ENCODE measurements at places on chromosomes 13 and 19.

- no peak for DNase-seq
Observed at GRCh38 chr19:35136977-35137702, 1.5 kb upstream of the FXYD1 start.

DNA sequence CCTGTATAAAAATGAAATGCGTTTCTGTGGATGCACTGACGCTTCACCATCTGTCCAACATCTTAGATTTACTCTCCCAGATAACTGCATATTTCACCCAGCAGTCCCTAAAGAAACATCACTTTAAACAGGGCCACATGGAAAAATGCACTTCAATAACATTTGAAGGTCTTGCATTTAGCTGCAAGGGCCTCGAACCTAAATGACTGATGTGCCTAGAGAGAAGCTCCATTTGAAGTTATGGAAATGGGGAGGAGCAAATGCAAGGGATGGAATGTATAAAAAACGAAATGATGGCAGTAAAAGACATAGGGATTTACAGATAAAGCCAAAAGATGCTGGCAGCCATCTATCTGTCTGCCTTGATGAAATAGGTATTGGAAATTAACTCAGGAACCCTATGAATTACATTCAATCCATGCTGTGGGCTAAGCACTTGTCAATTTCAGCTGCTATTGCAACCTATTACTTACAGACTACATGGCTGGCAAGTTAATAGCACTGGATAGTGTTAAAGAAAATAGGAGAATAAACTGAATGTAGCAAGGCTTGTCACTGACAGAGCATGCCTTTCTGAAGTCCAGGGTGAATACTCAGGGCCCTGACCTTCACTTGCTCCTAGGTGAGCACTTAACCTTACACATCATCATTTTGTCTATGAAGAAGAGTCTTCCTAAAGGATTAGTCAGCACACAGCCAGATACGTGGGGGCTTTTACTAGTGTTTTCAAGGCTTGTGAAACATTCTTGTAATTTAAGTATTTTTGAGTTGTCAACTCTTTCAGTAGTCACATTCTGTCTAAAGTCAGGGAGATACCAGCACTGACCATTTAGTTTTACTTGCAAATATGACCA is 963.4 kb downstream of the PCDH17 start:
- DNase-seq, result no peak

GRCh38 chr13:96862999-96863398 is 131.3 kb downstream of the OXGR1 start:
- DNase-seq, result no peak

GRCh38 chr13:35557475-35557874 is 81.0 kb upstream of the MAB21L1 start:
- no peak for DNase-seq

DNA sequence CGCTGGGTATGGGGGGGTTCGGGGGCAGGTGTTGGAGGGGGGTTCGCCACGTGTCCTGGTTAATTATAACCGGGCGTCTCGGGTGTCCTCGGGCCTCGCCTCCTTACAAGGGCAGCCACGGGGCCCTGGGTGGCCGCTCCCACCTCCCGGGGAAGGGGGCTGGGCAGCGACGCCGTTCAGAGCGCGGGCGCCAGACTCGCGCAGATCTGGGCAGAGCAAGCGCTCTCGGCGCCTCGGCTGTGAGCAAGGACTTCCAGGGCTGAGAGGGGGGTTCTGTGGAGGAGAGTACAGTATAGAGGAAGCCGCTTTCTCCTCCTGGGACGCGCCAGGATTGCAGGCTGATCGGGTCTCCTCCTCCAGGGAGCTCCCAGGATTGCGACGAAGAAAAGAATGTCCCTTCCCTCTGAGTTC is 1.0 kb upstream of the CKM start:
- DNase-seq, result no peak

GRCh38 chr13:75657111-75657510 is 21.0 kb downstream of the LMO7 start:
- no peak for DNase-seq

DNA sequence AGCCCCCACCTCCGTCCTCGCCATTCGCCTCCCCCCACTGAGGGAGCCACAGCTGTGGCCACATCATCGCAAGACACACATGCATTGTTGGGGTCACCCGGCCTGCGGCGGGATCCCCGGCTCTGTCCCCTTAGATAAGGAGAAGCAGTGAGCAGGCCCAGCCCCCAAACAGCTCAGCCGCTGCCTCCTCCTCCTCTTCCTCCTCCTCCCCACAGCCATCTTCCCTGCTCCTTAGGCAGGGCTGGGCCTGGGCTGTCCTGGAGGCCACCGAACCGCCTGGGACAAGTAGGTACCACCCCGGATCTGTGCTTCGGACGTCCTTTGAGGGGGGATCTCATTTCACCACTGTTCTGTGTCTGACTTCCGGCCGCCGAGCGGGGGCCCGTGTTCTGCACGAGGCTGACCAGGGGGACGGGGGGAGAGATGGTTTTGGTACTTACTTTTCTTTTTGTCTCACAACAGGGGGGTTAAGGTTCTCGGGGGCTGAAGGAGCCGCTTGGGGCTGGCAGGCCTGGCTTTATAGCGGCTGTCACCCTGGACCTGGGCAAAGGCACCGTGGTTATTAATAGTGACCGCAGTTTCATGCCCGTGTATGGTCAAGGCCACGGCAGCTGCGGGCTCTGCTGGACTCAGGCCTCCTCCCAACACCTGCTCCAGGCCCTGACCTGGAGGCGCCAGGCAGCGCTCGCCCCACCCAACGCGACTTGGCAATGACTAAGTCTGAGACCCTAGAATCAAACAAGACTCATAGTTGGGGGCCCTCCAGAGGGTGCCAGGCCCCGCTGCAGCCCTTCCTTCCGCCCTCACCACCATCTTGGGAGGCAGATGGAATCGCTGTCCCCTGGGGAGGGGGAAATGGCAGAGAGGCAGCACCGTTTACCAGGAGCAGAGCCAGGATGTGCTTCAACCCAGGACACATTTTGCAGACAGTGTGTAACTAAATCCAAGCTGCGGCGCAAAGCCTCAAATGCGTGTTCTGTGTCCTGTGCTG is 18.3 kb downstream of the NMRK2 start:
- no peak for DNase-seq

DNA sequence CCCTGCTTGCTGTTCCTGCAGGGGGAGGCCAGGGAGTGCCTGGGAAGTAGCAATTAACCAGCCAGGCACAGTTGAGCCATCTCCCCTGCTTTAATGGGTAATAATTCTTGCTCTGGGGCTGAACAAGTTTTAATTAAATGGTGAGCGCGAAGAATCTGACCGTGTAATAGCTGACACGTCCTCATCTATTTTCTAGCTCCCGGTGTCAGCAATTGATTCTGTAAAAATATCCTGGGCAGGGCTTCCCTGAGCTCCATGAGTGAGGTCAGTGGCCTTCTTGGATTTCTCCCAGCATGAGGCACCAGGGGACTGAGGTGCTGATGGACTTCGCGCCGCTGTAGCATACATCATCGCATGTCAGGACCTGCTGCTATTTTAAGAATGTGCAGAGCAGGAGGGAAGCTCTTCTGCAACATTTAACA is 26.9 kb downstream of the SIPA1L3 start:
- DNase-seq, result no peak

All from stimulated activated CD4-positive, alpha-beta T cell treated with anti-CD3 and anti-CD28 coated beads, Interleukin-4, amount 100 ng/mL, for 1 hour (primary cell).